A172 (cell line): ENCODE measurements at places on chromosomes 1 and 21. TPM values are rescaled to one million over a fixed set of nuclear protein-coding genes. Genes with fewer than 3 reads are reported as not detected.

- no peak for DNase-seq
These were observed 26.8 kb downstream of the S100A6 start for GRCh38 chr1:153509036-153509435.

- DNase-seq, result peak; percentile 86
These were observed 335.7 kb upstream of the SNX7 start for GRCh38 chr1:98325646-98326440.

GRCh38 chr1:2591581-2592261 is 5.1 kb downstream of the PRXL2B start:
- no peak for DNase-seq

TXLNA gene
- total RNA-seq, result 22.1 and 24.6 TPM in 2 replicates

KIF14 gene
- 32.0 and 36.1 TPM in 2 replicates for total RNA-seq

DNA sequence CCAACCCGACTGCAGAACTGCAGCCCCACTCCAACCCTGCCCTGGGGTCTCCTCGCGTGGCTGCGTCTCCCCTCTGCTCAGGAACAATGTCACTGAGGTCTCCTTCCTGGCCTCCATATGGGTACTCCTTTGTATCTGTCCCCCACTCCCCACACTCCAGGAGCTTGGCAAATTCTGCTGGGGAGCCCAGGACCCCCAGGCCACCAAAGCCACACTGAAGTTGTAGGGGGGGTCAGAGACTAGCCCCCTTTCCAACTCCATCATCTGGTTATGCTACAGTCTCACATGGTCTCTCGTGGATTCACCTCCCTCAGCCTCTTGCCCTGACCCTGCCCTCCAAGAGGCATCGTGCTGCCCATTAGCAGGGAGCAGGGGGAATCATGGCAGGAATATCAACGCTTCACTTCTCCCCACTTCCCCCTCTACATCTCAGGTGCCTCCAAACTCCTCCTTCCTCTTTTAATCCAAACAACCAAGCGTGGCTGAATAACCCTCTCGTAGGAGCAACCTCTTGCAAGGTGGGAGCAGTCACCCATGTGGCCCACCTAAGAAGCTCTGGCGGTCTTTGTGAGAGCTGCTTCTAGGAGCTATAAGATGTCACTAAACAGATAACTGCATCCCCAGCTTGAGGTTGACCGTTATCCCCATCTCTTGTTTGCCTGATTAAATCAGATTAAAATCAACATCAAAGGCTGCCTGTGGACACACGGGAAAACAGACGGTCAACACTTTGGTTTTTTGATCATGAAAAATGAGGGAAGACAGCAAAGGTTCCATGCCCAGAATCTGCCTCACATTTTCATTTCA is 86.4 kb downstream of the MIS18A start:
- DNase-seq, result no peak

GRCh38 chr1:53703174-53703573 is 35.8 kb downstream of the GLIS1 start:
- DNase-seq, result no peak

DNA sequence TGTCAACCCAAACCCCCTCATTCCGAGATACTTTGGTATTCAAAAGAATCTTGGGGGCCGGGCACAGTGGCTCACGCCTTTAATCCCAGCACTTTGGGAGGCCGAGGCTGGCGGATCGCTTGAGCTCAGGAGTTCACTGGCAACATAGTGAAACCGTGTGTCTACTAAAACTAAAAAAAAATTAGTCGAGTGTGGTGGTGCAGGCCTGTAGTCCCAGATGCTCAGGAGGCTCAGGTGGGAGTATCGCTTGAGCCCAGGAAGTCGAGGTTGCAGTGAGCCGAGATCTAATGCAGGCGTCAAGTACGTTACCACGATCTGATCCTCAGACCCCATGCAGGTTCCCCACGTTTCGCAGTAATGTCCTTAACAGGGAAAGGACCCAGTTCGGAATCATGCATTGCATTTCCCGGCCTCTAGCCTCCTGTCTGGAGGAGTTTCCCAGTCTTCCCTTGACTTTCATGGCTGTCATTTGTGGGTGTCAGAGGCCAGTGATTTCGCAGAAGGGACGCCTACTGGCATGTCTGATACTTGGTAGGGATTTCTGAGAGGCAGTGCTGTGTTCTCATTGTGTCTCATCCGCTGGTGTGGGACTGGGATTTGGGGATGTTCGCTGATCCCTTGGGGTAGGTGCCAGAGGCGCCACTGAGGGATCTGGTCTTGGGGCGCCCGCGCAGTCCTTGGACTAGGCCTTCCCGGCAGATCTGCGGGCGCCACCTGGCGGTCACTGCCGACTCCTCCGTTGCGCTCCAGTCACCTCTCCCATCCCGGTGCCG is 39.3 kb upstream of the HMGN1 start:
- peak; percentile 84 for DNase-seq

DNA sequence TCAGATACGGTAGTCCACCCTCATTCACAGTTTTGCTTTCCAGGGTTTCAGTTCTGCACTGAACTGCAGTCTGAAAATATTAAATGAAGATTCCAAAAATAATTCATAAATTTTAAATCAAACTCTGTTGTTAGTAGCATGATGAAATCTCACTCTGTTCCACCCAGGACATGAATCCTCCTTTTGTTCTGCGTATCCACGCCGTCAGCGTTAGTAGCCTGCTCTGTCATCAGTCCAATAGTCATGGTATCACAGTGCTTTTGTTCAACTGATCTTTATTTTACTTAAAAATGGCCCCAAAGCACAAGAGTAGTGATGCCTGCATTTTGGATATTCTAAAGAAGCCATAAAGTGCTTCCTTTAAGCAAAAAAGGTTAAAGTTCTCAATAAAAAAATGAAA is 23.9 kb downstream of the CHD1L start:
- DNase-seq, result no peak

DNA sequence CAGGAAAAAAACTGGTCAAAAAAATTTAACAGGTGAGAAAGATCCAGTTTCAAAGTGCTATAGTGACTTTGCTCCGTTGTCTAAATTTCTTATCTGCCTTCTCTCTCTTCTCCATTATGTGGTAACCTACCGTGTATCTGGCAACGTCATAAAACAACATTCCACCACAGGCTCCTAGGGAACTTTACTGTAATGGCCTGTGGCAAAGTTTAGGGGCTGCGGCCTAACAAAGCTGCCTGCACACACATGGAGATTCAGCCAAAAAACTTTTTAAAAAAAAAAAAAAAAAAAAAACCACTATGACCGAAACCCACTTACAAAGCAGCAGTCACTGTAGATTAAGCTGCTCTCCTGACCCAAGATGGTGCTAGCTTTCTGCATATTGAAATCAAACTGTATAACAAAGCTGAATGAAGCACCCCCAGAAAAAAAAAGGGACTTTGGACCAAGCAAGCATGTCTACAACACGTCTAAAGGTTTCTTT is 202.6 kb downstream of the SLC45A1 start:
- DNase-seq, result no peak

DNA sequence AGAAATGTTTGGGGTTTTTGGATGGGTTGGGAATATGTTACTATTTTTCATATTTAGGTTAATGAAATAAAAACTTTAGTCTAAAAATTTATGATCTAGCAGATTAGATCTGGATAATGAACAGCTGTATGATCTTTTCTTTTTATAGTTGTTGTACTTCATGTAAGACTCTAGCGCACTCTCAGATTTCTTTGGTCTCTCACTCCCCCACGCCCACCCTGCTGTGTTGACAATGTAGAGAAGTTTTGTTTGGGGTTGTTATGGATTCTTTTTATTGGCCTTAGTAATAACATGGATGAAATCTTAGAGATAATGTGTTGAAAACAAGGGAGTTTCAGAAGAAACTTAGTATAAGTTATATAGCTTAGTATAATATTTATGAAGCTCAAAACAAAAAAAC is 5.5 kb downstream of the KLF18 start:
- no peak for DNase-seq
